ENCODE measurements at places on chromosomes 7 and 10.

GRCh38 chr7:5626498-5626897, 155.0 kb downstream of the RNF216 start:
- DNase-seq: no peak

GRCh38 chr10:89238956-89239644, 12.5 kb downstream of the LIPA start:
- no peak for DNase-seq

- no peak for DNase-seq
Observed at GRCh38 chr7:19401461-19401860, 256.2 kb upstream of the FERD3L start.

DNA sequence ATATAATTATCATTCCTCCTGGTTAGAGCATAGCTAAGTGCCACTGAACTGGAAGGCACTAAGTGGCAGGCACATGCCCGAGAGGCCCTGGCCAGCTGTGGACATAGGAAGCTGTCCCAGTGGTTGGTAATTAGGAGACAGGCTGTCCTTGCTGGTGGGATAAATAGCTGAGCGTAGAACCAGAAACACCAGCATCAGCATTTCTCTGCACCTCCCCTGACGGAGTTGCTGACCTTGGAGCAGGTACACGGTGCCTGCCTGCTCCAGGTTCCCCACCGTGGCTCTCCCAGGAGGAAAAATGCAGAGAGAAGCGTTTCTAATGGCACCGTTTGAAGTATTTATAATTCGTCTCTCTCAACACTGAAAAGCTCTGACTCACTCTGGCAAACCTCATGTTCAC, 5.6 kb upstream of the ABLIM1 start:
- no peak for DNase-seq

DNA sequence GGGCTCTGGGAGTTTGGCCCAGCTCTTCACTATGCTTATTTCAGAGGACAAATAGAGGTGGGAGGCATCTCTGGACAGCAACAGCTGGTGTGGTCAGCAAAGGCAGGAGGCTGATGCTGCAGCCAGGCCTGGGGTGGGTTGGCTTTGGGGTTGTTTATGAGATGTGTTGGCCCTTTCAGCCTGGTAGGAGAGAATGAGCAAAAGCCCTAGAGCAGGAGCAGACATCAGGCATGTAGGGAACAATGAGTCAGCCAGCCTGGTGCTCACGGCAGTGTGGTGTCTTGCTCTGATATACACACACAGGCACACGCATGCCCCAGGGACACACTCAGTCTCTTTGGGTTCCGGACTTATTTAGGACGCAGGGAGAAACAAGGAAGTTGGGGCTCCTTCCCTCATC, 157.1 kb downstream of the PRKCQ start:
- DNase-seq: no peak

DNA sequence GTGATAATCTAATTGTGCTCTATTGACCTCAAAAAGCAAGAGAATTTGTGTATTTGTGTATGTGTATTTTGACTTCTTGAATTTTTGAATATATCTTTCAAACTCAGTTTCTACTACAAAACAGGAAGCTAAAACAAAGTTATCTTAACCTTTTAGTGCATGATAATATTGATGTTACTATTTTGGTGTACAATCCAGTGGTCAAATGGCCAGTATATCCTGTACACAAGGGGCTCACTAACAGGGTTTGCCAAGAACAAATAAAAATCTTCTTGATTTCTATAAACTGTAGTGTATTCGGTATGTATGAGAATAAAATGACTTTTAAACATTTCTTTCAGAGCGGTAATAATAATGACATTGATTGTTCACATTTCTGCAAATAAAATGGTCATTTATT, 69.6 kb downstream of the FOXP2 start:
- no peak for DNase-seq

- peak; percentile 65 for DNase-seq
Observed at GRCh38 chr7:2670720-2671391, 17.1 kb upstream of the AMZ1 start.

DNA sequence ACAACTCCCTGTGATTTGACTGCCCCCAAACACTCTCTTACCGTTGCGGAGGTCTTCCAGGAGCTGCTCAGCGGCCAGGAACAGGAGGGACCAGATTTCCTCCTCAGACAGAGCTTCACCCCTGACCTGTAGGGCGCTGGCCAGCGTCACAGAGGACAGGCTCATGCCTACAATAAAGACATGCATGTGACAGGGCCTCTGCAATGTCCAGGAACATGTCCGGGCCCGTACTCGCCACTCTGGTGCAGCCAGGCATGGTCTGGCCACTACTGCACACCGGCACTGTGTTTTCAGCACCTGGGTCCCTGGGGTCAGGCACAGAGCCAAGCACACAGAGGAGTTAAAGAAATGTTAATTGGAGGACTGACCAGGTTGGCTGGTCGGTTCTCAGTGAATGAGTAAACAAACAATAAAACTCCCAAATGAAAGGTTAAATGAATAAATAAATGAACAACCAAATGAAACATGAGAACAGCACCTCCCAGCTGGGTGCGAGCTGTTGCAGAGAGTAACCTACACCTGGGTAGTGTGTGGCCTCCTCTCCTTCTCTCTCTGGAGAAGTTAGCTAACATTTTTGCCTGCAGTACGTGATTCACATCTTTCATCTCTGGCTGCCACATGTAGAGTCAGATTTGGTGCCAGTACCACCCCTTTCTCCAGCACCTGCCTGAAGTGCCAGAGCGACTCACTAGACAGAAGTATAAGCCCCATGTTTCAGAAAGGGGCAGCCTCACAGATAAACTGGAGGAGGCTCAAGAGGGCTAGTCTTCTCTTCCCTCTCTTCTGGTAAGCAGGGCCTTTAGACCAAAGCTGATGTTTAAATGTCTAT, 22.8 kb downstream of the FRMPD2 start:
- DNase-seq: no peak

GRCh38 chr7:84982199-84982598, 204.7 kb downstream of the SEMA3D start:
- no peak for DNase-seq

GRCh38 chr10:95531994-95532399, 29.2 kb downstream of the SORBS1 start:
- DNase-seq: no peak

DNA sequence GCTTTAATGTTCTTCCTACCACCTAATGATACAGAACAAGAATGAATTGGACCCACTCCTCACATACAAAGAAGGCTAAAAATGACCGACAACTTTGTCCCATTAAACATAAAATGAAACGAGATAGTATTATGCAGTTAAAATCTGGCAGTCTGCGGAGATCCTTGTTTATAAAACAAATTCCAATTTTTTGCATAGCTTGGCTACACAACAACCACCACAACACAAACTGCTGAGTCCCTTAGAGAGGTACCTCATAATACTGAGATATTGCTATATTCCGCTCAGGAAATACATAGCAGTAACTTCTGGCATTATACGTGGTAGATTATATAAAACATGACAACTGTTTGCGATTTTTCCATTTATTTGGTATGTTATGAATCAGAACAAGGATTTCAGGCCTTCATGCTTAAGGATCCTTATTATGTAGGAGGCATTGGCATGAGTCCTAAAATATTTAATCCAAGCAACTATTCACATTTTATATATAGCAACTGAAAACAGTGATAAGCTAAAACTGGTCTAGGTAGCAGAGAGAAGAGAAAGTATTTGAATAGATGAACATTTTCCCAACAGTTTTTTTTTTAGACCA, 96.0 kb downstream of the ANK3 start:
- DNase-seq: no peak

- DNase-seq: no peak
Observed at GRCh38 chr7:74617180-74617744, 40.3 kb upstream of the GTF2I start.

- DNase-seq: no peak
Observed at GRCh38 chr10:99678921-99679320, 19.6 kb downstream of the ENTPD7 start.

GRCh38 chr7:128309976-128310375, 33.7 kb downstream of the RBM28 start:
- no peak for DNase-seq

GRCh38 chr7:24826662-24827020, 69.4 kb upstream of the GSDME start:
- no peak for DNase-seq

- DNase-seq: peak; percentile 89
Observed at GRCh38 chr10:30433730-30434272, at the start of gene MAP3K8. MAP3K8 (plus strand) TSS chr10:30434184; CDS start chr10:30438939, 4,755 bp downstream.

- no peak for DNase-seq
Observed at GRCh38 chr7:96521068-96521894, 188.4 kb downstream of the SEM1 start.

- no peak for DNase-seq
Observed at GRCh38 chr7:133102276-133103060, 20.6 kb upstream of the CHCHD3 start.

GRCh38 chr10:33917069-33917780, 582.8 kb upstream of the NRP1 start:
- no peak for DNase-seq

GRCh38 chr10:48470115-48470892, 134.6 kb downstream of the ARHGAP22 start:
- no peak for DNase-seq

- no peak for DNase-seq
Observed at GRCh38 chr10:66565999-66566398, 359.8 kb upstream of the LRRTM3 start.

GRCh38 chr7:17781491-17782215, 158.6 kb downstream of the SNX13 start:
- DNase-seq: no peak

- DNase-seq: no peak
Observed at GRCh38 chr10:71648254-71648932, 71.2 kb downstream of the C10orf105 start.

DNA sequence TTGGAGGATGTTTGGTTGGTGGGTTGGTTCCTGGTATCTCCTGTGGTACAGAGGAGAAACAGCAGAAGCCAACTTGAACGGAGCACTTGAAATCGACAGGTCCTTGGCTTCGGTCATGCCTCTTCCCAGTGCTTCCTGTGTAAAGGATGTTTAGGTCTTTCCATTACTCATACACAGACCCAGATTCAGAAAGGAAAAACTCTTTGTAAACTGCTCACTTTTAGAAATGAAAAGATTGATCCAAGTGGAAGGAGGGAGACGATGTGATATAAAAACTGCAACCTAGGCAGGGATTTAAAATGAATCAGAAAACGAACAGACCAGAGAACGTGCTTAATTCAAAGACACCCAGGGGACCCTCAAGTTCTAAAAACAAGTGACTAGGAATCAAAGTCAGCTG, 338.4 kb downstream of the GALNT17 start:
- no peak for DNase-seq

GRCh38 chr7:157394246-157395191, 57.7 kb downstream of the DNAJB6 start:
- no peak for DNase-seq

DNA sequence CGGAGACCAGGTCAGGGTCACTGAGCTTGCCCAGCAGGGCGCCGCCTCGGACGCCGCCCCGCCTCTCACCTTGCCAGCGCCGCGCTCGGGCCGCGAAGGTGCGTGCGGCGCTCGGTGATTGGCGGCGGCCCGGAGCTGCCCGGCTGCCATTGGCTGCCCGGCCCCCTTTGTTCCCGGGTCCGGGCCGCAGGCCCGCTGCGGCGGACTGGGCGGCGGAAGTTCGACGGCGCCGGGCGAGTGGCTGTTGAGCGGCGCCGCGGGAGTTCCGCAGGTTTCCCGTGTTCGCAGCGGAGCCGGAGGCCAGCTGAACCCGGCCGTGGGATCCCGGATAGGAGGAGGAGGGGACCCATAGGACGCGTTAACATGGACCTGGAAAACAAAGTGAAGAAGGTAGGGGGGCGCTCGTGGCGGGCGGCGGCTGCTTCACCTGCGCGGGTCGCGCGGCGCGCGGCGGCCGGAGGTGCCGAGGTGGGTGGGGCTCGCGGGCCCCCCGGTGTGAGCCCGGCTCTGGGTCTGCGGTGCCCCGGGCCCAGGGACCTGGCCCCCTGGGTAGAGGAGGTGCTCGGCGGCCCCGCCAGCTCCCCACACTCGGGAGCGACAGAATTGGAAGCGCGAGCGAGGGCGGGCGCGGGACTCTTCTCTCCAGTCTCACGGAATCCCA, at the start of gene TES:
Gene TES (plus strand): TSS at position 195 of the 661 bp plus-strand sequence. CDS start 169 bp downstream, at position 364.
- DNase-seq: peak; percentile 67

- no peak for DNase-seq
Observed at GRCh38 chr10:87578842-87579401, 74.2 kb downstream of the MINPP1 start.

GRCh38 chr10:80459047-80459865, 5.1 kb downstream of the TSPAN14 start:
- DNase-seq: peak; percentile 72

GRCh38 chr7:80681272-80681885, 42.9 kb downstream of the CD36 start:
- no peak for DNase-seq

DNA sequence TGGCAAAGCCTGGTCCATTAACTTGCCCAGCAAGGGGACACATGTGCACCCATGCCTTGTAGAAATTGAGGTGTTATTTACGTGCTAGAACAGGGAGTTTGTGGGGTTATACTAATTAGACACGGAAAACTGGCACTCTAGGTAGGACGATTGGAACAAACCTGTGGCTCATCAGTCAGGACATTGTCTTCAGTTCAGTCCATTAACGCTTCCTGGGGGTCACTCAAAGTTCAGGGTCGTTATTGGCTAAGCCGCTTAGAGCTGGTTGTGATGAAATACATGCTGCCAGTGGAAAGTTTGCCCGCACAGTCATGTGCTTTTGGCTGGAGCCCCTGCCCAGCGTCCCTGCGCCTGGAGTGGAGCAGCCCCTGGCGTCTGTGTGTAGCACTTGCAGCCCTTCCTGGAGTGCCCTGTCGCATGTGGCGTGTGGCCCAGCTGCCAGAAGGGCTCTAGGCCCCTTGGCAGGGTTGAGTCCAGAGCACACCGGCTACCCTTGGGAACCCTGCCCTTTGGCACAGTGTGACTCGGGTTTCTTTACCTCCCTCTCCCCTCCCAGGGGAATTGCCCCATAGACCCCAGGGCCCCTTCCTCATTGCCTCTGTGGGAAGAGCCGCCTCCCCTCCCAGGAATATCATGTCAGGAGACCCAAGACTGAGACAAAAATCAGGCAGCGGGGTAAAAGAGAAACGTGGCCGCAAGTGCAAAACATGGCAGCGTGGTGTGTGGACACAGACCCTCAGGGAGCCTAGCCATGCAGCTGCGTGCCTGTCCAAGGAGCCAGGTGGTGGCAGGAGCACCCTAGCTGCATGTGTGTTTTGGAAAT, 9.8 kb downstream of the ZNF775 start:
- DNase-seq: no peak

DNA sequence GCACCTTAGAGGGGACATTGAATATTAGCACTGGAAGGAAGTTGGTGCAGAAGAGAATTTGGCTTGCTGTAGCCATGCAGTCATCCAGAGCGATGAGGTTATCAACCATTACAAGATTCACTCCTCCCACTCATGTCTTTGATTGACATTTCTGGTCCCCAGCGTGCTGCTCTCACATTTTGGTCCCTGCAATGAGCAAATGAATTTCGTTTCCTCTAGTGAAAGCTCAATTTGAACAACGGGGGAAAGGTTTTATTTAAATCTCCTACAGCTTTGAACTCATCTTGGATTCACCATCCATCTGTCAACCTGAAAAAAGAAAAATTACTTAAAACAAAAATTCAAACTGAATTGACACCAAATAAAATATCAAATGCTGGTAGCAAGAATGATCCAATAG, 975.2 kb downstream of the NRG3 start:
- DNase-seq: no peak

All from CD4-positive, alpha-beta T cell treated with Interleukin-4 for 1 hour (primary cell).